ENCODE measurements at places on chromosomes 5 and 9.

DNA sequence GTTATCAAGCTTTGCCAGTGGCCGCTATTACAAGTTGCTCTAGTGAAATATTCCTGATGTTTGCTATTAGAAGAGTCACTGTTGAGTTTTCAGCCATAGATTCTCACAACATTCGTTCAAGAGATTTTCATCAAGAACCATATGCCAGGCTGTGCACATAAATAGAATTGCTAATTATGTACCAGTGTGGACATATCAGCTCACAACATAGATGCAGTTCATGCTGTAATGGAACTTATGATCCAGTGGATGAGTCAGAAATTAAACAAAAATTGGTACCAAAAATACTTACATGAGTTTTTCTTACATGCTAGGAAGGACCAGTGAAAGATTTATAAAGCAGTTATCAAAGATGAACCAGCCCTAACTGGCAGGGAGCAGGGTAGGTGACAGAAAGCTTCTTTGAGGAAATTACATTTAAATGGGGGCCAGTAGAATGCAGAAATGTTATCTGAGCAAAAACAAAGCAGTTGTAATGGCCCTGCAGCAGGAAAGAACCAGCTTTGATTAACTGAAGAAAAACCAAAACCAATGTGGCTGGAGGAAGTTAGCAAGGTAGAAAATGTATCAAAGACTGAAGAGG, 404.2 kb downstream of the DNAH5 start:
- no peak for DNase-seq

- DNase-seq: no peak
Measured at GRCh38 chr9:135030566-135031226, 56.8 kb upstream of the OLFM1 start.

DNA sequence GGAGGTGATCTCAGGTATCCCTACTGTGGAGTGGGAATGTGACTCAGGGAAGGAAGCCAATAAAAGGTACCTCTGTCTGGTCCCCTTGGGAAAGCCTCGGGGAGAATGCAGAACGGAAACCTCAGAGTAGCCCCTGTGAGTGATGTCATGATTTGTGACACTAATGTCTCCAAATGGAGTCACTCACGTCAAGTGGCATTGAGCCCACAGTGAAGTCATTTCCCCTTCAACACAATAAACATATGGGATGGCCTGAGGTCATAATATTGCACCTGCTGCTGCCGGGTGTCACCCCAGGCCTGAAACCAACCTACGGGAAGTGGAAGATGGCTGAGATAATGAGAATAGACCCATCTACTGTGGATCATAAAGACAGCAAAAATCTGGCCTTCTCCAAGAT, 75.9 kb upstream of the GOLM1 start:
- DNase-seq: no peak

DNA sequence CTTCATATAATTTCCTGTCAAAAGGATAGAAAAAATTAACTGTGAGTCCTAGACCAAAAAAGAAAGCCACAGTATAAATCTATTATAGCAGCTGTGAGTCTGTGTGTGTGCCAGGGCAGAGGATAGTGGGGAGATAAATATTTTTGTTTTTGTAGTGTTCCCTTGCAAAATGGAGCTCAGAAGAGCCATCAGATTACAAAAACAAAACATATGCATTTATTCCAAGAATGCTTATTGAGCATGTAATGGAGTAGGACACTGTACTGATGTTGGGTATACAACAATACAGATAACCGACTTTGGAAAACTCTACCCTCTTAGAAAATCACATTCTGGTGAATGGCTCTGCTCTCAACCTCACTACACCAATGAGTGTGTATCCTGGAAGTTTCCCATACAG, 111.0 kb downstream of the DMAC1 start:
- no peak for DNase-seq

- no peak for DNase-seq
Measured at GRCh38 chr5:79490323-79490936, 23.5 kb downstream of the HOMER1 start.

Data from GM12864 (cell line).